ENCODE measurements at places on chromosomes 13 and 19. TPM values are rescaled to one million over a fixed set of nuclear protein-coding genes. Genes with fewer than 3 reads are reported as not detected.

PEX11G gene
- polyA plus RNA-seq, result 9.2 TPM

GRCh38 chr13:79090552-79091124, 315.4 kb downstream of the RBM26 start:
- DNase-seq, result no peak

- DNase-seq, result no peak
Measured at GRCh38 chr19:55099557-55100506, 17.6 kb downstream of the PPP1R12C start.

DNA sequence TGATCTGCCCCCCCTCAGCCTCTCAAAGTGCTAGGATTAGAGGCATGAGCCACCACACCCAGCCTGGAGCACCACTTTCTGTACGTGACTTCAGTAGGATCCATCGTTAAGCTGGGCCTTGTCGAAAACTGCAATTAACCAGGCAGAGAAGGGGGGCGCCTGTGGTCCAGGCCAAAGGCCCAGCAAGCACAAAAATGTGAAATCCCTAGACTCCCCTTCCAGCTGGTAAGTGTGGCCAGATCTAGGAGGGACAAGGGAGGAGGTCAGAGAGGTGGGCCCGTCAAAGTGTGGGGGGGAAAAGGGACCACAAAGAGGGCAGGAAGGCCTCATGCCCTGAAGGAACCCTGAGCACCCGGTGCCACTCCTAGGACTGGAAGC, 13.8 kb downstream of the DDX39A start:
- DNase-seq, result no peak

DNA sequence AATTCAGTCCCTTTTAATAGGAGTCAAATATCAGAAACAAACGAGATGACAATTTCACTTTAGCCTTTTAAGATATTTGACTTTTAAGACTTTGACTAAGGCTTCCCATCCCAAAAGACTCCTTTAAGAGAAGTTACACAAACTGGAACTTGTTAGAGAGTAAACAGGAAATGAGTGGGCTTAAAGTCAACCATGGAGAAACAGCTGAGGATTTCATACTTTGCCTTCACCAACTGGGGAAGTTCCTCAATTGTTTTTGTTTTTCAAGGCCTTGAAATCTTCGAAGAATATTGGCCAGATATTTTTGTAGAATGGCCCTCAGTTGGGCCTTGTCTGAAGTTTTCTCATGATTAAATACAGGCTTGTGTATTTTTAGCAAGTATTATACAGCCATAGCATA, 227.3 kb downstream of the POU4F1 start:
- no peak for DNase-seq
